Activated effector memory CD4-positive, alpha-beta T cell treated with Interleukin-2 at 50 U/mL for 16 hours (primary cell): ENCODE measurements at places on chromosomes 4 and X.

GRCh38 chr4:33323393-33323792, 2603.2 kb downstream of the PCDH7 start:
- DNase-seq: no peak

- DNase-seq: no peak
Observed at GRCh38 chrX:135531813-135532212, 11.4 kb downstream of the INTS6L start.

GRCh38 chr4:3660086-3660927, 105.9 kb upstream of the ADRA2C start:
- DNase-seq: no peak

- DNase-seq: no peak
Observed at GRCh38 chrX:97066381-97066780, 182.7 kb downstream of the RPA4 start.

DNA sequence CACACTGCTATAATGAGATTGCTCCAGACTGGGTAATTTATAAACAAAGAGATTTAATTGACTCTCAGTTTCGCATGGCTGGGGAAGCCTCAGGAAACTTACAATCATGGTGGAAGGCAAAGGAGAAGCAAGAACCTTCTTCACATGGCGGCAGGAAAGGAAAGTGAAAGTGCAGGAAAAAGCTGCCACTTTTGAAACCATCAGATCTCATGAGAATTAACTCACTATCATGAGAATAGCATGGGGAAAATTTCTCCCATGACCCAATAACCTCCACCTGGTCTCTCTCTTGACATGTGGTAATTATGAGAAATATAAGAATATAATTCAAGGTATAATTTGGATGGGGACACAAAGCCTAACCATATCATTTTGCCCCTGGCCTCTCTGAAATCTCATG, 884.2 kb downstream of the GLUD2 start:
- DNase-seq: no peak
